ENCODE measurements at places on chromosomes 4 and X.

GRCh38 chr4:107269175-107269574 lies 233.1 kb upstream of the DKK2 start:
- DNase-seq, result no peak

GRCh38 chr4:170106900-170107299 lies 17.1 kb upstream of the AADAT start:
- DNase-seq, result no peak

GRCh38 chr4:24287096-24287495 lies 297.3 kb downstream of the DHX15 start:
- DNase-seq, result no peak

DNA sequence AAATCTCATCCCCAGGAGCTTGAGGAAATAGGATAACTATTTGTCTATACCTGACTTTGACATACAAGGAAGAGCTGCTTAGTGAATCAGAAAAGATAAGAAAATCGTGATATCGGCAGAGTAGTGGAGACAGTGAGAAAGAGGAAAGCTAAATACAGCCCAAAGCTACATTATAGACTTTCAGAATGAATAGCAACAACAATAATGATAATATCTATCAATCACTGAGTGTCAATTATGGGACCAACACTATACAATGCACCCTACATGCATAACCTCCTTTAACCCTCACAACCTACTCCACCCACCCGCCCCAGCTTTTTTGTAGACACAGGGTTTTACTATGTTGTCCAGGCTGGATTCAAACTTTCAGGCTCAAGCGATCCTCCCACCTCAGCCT lies 205.1 kb downstream of the PPP3CA start:
- DNase-seq, result no peak

DNA sequence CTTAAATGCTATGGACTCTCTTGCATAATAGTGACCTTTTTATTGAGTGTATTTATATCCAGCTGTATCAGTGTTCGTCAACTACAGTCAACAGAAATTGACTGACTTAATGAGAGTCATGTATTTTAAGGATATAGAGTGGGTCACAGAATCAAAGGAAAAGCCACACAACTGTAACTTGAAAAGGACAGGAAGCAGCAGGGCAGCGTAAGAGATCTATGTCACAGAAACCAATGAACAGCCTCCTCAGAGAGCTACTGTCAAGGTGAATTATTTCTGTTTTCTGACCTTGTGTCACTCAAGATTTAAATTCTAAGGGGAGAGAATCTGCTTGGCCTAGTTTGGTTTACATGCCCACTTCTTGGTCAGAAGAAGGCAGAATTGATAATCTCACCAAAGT lies 94.1 kb upstream of the FRAS1 start:
- DNase-seq, result no peak

Data from germinal center (tissue), 1 donor.